Activated T-helper 1 cell treated with anti-CD3 and anti-CD28 coated beads, Interleukin-12 subunit alpha, Interleukin-12 subunit beta, Interleukin-2, Interleukin-4 antibody, amounts not matched to agents 30 ng/mL and 10 ng/mL and 1 ng/mL, durations not matched to agents 14 hours and 24 hours and 36 hours (primary cell): ENCODE measurements at places on chromosomes 13 and 19.

GRCh38 chr13:109700176-109700575, 86.2 kb downstream of the IRS2 start:
- no peak for DNase-seq

- DNase-seq = no peak
These were observed 93.7 kb downstream of the FRY start for GRCh38 chr13:32125221-32125689.

DNA sequence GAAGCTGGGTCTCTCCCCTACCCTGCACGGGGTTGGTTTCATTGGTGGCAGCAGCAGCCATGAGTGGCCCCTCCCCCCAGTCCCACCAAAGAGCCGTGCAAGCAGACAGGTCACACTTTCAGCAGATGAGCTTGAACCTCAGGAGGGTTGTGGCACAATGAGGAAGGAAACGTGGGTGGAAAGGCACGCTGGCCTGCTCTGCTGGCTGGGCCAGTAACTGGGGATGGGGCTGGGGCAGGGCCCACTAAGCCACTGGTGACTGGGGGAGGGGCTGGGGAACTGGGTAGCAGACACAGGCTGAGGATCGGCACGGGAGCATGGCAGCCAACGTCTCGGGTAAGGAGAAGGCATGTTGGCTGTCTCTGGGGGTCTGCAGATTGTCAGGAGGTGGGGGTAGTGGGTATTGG, at the start of gene P2RY11:
Gene P2RY11, plus strand, starts transcription at position 289 of the 407 bp plus-strand sequence. Its CDS starts 29 bp downstream, at position 318.
- no peak for DNase-seq

DNA sequence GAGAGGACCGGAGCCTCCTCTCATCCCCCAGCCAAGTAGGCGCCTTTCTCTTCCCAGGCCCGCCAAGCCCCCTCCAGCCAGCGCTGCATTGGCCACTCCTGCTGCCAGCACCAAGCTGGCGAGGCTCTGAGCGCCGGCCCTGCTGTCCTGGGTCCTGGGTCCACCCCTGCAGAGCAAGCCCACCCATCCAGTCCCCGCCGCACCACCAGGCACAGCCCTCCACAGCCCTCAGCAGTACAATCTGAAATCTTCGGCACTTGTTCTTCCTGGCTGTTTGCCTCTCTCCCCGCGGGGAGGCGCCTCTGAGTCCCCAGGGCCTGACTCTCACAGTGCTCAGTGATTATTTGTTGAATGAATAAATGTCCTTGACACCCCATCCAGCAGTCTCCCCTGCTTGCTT, 236.4 kb upstream of the SGCG start:
- no peak for DNase-seq

GRCh38 chr13:72884101-72884500, 102.2 kb downstream of the PIBF1 start:
- no peak for DNase-seq

- no peak for DNase-seq
These were observed 205.2 kb upstream of the MAB21L1 start for GRCh38 chr13:35681685-35682084.

DNA sequence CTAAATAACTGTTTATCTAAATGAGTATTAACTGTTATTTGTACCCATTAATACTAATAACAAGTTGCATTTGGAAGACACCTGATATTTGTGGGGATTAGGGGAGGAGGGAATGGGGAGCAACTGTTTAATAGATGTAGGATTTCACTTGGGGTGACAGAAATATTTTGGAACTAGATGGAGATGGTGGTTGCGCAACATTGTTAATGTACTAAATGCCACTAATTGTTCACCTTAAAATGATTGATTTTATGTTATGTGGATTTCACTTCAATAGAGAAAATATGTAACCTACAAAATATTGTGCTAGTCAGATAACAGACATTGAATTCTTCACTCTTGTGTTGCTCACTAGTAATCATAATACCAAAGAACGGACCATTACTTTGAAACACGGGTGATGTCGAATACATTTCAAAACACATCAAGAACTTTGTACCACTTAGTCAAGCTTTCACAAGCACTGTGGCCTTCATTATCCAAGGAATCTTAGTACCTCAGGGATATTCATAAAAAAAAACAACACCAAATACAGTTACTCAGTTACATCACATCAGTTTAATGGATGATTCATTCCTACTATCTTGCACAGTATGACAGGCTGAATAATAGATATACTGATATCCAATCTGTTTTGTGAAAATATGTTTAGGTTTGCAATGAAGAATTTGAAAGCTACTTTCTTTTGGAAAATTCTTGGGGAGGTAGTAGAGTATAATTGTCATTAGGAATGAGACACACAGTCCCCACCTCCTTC, 721.8 kb downstream of the PCDH9 start:
- DNase-seq = no peak

- DNase-seq = no peak
These were observed 792 bp upstream of the LENG8 start for GRCh38 chr19:54448040-54448773.
